ENCODE measurements at places on chromosomes 2 and 18.

GRCh38 chr2:55302241-55302640, 33.2 kb upstream of the MTIF2 start:
- no peak for DNase-seq

DNA sequence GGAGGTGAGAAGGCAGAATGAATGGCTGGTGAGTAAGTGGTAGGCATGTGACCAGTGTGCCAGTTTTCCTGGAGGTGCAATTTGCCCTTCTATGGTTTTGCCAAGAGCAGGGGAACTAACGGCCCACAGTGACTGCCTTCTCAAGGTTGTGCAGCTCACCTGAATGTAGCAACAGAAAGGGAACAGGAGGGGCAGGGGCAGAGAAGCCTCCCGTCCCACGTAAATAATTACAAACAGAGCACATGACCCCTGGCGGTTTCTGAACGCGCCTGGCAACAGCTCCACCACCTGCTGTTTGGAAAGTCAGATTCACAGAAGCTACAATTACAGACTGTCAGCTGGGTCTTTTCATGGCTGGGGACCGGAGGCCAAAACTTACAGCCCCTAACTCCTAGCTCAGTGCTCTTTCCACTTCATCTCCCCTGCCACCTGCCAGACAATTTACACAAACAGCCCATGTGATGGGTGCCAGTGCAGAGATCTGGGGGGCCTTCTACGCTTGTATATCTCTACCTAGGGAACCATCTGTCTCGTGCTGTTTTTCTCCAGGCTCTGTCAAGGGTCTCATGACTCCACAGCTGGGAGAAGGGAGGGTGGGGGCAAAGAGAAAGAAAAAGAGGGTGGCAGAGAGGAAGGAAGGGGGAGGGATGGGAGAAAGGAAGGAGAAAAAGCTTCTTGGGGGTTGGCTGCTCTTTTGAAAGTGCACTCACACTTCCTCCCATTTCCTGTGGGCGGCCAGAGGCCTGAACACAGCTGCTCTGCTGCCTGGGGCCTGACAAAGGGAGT, 69.6 kb downstream of the POLR1A start:
- no peak for DNase-seq

- DNase-seq: no peak
Measured at GRCh38 chr18:45580127-45580526, 35.1 kb upstream of the SLC14A2 start.

DNA sequence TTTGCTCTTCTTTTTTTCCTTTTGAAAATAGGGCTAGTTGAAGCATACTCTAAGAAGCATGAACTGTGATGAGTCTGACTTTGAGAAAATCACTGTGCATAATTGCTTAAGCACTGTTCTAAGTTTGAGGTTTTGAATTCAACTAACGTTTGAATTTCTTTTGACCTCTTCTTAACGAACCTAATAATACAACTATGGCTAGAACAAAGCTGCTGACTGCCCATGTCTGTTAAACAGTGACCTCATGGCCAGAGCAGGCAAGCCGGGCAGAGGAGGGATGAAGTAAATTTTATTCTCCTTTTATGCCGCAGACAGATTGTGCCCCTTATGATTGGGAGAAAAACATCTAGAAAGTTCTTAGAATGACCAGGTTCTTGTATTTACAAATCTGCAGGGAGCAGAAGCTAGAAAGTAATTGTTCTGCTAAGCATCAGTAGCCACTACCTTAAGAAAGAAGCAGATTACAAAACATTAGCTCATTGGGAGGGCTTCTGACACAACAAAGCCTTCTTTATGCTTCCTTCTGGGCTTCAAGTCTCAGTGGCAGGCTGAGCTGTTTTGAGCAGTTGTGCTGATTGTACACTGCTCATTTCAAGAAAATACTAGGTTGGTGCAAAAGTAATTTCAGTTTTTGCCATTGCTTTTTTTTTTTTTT, 97.8 kb upstream of the RASGRP3 start:
- DNase-seq: no peak

DNA sequence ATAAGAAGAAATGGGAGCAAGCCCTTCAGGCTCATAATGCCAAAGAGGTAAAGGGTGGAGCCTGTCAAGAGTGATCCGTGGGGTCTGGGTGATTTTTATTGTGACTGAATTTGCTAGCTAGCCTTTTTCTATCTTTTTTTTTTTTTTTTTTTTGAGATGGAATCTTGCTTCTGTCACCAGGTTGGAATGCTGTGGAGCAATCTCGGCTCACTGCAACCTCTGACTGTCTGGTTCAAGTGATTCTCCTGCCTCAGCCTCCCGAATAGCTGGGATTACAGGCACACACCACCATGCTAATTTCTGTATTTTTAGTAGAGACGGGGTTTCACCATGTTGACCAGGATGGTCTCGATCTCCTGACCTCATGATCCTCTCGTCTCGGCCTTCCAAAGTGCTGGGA, 29.1 kb downstream of the DRC1 start:
- DNase-seq: no peak

GRCh38 chr18:58516514-58517285, 112.2 kb downstream of the ALPK2 start:
- no peak for DNase-seq

GRCh38 chr2:236166796-236167296, 1.3 kb downstream of the GBX2 start:
- no peak for DNase-seq

DNA sequence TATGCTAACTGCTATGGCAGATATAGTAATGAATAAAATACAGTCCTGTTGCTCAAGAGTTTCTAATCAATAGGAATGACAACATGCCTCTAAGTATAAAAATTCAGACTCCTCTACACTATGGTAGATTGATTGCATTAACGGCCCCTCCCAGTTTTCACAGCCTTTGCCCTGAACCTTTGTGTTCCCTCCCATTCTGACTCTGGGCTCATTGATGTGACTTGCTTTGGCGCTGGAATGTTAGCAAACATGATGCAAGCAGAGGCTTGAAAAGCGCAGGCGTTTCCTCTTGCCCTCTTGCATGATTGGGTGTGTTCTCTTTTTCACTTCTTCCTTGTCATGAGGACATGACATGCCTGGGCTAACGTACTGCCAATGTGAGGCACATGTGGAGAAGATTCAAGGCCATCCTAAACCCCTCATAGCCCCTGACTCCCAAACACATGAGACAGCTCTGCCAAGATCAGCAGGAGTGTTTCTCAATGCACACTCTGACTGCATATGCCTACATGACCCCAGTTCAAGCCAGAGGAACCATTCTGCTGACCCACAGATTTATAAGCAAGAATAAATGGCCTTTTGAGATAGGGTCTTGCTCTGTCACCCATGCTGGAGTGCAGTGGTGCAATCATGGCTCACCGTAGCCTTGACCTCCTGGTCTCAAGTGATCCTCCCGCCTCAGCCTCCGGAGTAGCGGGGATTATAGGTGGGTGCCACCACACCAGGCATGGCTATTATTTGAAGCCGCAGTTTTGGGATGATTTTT, 49.7 kb upstream of the CD28 start:
- DNase-seq: no peak

DNA sequence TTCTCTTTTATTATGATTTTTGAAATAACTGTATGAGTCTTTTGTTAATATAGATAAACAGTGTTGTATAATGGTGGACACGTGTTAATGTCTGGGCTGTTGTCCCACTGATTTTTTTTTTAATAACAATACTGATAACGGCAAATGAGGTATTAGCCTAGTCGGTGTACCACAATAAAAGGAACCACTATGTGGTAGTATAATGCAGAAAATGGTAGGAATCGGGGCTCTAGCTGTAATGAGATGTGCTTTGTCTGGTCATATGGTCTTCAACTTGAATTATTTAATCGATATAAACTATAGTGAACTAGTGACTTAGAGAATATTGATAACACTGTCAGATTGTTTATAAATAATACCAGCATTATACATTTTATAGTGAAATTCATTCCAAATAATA, 517.9 kb upstream of the SPHKAP start:
- no peak for DNase-seq

GRCh38 chr2:239264492-239264837, 136.4 kb downstream of the HDAC4 start:
- DNase-seq: no peak

- DNase-seq: no peak
Measured at GRCh38 chr2:18614041-18614440, 24.7 kb upstream of the NT5C1B start.

DNA sequence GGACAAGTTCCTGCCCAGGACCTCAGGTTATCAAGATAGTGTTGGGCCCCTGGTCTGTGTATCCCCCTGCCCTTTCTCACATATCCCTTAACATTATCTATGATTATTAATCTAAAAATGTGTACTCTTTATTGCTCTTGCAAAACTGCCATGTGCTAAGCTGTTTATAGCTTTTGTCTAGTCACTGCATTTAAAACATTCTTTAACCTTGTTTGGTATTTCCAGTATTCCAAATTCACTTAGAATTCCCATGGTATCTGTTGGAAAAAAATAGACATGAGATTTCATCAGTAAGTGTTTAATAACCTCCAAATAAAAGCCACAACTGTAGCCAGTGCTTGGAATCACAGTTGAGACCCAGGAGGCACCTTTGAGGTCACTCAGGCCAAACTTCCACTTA, 16.2 kb upstream of the GLS start:
- DNase-seq: no peak

- no peak for DNase-seq
Measured at GRCh38 chr2:122167515-122167914, 412.1 kb downstream of the TSN start.

DNA sequence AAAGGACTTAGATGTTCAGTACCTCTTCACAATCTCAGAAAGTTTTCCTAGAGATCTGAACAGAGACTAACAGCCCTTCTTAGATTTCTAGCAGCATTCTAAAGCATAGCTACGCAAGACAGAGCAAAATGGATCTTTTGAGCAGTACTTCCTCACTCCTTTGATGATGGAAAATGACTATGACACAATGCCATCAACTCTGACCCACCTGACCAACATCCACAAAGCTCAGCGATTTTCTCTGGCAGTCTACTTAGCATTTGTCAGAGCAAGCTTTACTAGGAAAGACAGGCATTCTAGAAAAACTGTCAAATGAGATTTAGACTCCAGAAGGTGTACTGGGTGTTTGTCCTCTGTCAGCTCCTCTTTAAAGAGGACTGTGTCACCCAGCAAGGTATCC, 180.9 kb upstream of the ACVR2A start:
- no peak for DNase-seq
